ENCODE measurements at places on chromosomes 16 and 17. TPM values are rescaled to one million over a fixed set of nuclear protein-coding genes. Genes with fewer than 3 reads are reported as not detected.

DHODH gene
- 16.4 TPM for total RNA-seq

- DNase-seq = no peak
Observed at GRCh38 chr17:57889892-57890856, 40.3 kb upstream of the MRPS23 start.

- DNase-seq = no peak
Observed at GRCh38 chr16:13307255-13307654, 405.9 kb downstream of the SHISA9 start.

DNA sequence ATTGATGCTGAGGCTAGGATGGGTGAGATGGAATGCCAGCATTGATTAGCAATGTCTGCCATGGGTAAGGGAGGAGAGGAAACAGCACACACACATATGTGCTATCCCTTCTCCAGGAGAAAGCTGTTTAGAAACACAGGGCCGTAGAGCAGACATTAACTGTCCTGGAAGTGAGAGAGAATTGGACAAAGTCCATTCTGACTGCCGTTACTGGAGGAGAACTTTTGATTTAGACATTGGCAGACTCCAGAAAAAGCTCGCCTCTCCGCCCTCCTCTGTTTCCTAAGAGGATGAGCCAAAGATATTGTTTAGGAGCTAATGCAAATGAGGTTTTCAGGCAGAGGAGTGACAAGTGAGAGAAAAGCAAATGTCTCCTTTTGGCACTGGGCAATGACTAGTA, 237.0 kb downstream of the HAPSTR1 start:
- no peak for DNase-seq

GRCh38 chr16:11589198-11589550, 2.5 kb upstream of the LITAF start:
- no peak for DNase-seq

DNA sequence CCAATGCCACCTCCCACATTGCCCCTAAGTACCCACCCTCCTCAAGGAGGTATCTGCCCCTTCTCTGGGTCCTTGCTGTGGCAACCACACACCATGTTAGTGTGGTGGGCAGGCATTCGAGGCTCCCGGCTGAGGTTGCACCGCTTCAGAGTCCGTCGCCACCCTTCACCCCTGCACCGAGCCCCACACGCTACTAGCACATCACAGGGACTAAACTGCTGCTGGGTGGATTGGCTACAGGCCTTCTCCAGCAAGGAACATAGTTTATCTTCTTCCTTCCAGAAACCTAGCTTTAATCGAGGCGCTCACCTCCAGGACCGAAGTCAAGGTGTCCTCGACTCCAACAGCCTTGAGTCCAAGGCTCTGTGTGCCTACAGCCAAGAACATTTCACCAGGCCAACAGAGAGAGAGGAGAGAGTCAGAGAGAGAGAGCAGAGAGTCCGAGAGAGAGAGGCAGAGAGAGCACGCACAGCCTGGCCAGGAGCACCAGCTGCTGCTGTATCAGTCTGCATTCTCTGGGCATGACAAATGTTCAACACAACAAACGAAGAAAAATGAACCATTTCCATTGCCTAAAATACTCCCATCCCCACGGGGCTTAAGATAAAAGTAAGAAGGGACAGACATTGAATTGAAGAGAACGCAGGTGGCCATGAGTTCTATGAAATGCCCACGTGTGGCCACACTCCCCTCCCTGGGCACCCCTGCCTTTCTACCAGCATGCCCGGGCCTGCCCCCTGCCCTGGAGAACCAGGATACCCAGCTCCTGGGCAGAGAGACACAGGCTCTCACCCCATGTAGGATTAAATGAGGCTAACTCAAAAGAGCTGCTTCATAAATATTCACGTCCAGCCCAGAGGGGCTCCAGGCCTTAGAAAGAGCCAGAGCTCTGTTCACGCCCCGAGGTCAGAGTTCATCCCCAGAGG, 94.9 kb downstream of the RBFOX3 start:
- no peak for DNase-seq

Measured in HepG2 (cell line).